RPMI8226 (cell line): ENCODE measurements at places on chromosomes 2 and 18.

DNA sequence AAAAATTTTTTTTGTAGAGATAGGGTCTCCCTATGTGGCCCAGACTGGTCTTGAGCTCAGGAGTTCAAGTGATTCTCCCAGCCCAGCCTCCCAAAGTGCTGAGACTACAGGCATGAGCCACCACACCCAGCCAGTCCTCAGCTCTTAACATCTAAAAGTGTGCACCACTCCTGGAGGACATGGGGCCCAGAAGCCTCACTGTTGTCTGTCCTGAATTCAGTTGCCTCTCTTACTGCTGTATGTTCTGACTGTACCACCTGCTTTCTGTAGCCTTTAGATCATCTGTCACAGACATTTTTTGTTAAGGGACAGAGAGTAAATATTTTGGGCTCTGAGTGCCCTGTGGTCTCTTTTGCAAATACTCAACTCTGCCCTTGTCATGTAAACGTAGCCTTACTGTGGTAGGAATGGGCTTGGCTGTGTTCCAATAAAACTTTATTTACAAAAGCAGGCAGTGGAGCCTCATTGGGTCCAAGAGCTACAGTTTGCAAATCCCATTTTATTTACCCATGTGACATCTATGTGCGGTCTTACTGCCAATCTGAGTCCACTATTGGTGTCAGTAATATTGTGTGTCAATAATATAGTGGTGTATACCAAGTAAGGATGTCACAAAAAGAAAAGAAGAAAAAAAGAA, 38.1 kb downstream of the TMEM37 start:
- peak; percentile 12 for DNase-seq

DNA sequence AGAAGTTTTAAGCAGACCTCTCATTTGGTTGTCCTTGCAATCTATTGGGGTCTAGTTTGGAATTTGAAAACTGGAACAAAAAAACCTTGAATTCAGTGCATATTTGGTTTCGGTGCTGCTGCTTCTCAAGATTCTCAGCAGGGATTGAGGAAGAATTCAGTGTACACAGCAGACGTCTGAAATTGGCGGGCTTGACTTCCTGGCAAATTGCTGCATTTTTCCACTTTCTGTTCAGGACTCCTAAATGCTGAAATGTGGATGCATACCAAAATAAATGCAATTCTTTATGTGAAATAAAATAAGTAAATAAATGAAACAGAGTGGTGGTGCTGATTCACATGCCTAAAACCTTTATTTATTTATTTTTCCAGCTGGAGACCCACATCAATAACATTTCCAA, 332.4 kb upstream of the KYNU start:
- no peak for DNase-seq

DNA sequence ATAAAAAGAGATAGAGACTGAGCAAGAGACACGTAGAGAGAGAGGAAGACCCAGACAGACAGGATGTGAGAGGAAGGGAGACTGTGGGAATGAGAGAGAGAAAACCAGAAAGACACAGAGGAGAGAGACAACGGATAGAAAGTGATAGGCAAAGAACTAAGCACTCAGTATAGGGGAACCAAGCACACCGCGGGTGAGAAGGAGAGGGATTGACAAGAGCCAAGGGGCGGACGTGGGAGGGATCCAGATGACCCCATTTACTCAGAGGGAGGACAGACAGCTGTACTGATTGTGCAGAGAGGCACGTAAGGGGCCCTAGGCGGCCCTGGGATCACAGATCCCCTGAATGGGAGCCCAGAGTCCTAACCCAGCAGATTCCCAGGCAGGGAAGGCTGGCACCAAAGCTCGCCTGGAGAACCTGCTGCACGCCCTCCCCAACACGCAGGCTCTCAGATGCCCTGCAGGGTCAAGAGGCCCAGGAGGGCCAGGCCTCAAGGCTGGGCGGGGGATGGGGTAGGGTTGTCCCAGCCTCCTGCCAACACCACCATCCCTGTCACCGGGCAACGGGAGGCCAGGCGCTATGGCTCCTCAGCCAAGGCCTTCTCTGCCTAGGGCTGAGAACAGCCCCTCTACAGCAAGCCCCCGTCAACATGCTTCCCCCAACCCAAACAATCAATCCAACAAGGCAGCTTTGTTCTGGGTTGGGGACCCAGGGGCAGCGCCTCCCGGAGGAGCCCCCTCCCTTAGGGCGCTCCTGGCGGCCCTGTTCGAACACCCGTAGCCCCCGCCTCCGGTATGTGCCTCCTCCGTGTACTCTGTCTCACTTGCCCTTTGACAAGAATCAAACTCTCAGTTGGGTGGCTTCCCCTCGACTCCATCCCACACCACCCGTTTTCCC, 579 bp downstream of the LOXL3 start:
- peak; percentile 35 for DNase-seq

GRCh38 chr2:102025016-102025501, 33.3 kb downstream of the IL1R2 start:
- no peak for DNase-seq

DNA sequence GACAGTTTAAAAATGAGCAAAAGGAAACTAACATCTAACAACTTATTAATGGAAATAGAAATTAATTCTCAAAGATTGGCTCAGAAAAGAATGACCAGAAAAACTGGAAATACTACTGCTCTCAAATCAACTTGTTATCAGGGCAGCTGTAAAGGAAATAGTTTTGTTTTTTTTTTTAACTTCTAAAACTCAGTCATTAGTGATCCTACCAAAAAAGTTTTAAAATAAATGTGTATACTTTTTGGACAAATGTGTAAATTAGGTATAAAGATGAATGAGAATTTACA, 52.1 kb upstream of the PEX13 start:
- DNase-seq, result no peak

DNA sequence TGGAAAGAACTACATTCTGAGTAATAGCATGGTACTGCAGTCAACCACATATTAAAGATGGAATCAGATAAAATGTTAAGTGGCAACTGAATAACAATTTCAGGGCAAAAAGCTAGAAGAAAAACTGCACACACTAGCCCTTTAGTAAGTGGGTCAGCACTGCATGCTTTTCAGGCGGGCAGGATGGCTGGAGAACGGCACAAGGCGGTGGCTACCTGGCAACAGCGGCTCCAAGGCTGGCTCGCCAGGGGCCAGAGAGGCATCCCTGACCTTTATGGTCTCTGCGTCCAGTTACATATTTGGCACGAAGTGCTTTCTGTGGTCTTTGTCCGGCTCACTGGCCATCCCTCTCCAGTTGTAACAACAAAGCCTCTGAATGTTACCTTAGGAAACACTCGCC, 226.7 kb downstream of the MYT1L start:
- DNase-seq, result no peak

GRCh38 chr2:98569197-98569793, 39.0 kb downstream of the COA5 start:
- peak; percentile 52 for DNase-seq

DNA sequence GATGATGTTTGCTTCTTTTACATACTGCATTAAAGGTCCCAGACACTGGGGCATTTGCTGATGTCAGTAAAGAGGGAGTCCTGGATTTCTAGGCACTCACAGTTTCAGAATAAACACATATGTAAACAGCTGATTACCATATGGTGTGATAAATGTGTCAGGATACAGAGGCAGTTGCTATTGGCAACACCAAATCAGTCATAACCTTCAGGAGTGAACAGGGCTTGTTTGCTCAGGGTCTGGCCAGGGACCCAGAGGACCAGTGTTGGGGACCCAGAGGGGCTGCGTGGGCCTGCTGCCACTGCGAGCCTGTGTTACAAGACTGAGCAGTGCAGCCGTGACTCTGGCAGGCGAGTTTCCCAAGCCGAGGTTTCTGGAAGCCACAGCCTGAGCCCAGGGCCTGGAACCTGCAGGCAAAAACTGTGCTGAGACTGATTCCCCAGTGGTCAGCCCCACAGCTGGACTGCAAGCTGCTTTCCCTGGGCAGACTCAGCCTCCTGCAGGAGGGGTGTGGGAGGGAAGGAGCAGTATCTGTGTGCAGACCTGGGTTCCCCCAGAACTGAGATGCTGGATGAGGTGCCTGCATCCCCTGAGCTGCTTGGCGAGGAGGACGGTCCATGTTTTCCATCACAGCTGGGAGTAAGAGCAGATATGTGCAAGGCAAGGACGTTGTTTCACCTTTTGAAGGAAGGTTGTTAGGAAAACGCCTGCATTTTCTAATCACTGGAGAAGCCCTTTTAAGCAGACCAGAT, 23.6 kb downstream of the ASAP2 start:
- no peak for DNase-seq

- DNase-seq, result no peak
These were observed 51.0 kb upstream of the ROCK2 start for GRCh38 chr2:11395389-11395788.

GRCh38 chr2:3470856-3471737, 48.2 kb downstream of the ADI1 start:
- no peak for DNase-seq

- DNase-seq, result no peak
These were observed 16.2 kb downstream of the HNMT start for GRCh38 chr2:137980459-137980858.
